Fibroblast of pulmonary artery (primary cell): ENCODE measurements at places on chromosomes 7 and 10.

DNA sequence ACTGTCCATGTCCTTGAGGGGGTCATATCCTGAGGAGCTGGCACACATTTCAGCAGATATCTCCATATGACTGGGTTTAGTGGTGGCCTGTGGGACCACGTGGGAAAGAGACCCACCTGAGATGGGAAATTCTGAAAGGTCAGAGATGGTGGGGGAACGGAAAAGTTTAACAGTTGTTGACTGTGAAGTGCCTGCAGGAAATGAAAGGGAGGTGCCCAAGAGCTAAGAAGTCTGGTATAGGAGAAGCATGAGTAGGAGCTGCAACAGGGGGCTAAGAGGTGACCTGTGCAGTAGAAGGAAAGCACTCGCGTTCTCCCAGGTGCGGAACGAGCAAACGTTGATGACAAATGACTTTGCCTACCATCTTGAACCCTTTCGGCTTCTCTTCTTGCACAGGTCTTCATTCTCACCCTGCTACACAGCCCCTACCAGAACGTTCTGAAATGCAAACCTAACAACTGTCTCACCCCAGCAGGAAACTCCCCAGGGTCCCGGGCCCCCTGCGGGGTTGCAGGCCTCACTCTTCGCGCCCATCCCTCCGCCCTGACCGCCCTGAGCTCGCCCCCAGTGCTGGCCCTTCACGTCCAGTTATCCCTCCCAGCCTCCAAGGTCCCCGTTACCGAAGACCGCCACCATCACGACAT lies 9.8 kb upstream of the FXYD4 start:
- no peak for DNase-seq

- DNase-seq, result no peak
Measured at GRCh38 chr10:11949152-11949551, 93.5 kb downstream of the UPF2 start.

- DNase-seq, result no peak
Measured at GRCh38 chr7:79060498-79060897, 393.0 kb downstream of the MAGI2 start.

GRCh38 chr10:35347121-35347562 lies 10.8 kb downstream of the CCNY start:
- DNase-seq, result no peak

DNA sequence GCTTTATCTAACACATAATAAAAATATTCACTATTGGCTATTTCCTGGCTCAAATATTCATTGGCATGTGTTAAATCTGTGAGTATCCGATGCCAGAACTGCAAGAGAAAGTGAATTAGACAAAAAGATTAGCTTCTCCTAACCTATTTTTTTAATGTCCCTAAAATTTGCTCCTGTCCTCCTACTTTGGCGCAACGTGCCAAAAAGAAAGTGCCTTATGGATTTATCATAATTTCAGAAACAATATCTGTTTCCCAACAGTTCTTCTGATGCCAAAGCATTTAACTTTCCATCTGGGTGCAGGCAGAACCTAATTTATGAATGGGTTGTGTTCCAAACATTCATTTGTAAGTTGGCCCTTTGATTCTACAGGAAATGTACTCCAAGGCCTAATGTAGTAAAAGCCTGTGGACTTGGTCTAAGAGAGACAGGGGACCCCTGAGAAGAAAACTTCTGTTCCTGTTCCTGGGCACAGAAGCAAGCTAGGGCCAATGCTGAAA lies 15.4 kb downstream of the PIP4K2A start:
- DNase-seq, result peak; percentile 11

DNA sequence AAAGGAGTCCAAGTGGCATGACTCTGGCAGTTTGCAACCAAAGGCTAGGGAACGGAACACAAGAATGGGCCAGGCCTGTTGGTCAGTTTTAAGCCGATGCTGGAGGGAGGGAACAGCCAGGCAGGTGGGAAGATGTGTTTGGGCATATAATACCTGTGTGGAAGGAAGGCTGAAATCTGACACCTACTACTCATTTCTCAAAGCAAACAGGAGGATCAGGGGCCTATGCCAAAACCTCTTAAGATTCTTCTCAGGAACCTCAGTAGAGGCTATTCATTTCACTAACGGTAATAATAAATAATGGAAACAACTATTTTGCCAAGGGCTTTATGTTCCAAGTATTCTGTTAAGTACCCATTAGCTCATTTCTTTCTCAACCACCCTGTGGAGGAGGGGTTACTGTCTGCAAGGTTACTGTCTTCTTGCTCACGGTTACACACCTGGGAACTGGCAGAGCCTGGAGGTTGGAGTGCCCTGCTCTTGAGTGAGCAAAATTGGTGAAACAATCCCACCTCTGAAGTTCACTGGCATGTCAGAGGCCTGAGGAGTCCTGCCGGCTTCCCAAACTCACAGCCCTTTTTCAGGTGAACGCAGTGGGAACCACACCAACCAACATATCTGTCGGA lies 35.5 kb downstream of the GOT1 start:
- no peak for DNase-seq

- DNase-seq, result no peak
Measured at GRCh38 chr10:69248117-69248730, 28.1 kb downstream of the HKDC1 start.

- DNase-seq, result peak; percentile 92
Measured at GRCh38 chr7:128796327-128796726, 4.6 kb downstream of the CCDC136 start.

GRCh38 chr7:41924796-41925195 lies 221.9 kb upstream of the INHBA start:
- no peak for DNase-seq

DNA sequence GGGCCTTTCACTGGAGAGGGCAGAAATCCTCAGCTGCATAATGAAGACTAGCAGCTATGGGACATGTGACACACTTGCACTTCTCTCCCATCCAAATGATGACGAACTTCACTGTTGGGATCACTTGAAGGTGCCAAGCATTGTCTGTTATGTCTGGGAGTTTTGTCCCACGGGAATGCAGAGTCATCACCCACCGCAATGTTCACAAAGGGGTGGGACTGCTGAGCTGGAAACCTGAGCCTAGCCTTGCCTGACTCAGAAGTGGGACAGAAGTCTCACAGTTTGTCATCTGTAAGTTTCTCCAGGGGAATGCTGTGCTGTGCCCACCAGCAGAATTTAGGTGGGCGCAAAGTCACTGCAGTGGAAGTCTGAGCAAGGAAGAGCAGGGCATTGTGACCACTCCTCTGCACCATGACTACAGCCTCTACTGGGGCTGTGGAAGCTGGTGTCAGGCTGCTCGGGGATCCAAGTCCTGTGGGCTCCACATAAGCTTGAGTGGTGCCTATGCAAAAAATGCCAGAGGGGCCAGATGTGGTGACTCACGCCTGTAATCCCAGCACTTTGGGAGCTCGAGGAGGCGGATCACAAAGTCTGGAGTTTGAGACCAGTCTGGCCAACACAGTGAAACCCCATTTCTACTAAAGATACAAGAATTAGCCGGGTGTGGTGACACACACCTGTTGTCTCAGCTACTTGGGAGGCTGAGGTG lies 472.0 kb upstream of the CNTNAP2 start:
- no peak for DNase-seq

- no peak for DNase-seq
Measured at GRCh38 chr10:118246332-118247295, 95.5 kb downstream of the FAM204A start.

DNA sequence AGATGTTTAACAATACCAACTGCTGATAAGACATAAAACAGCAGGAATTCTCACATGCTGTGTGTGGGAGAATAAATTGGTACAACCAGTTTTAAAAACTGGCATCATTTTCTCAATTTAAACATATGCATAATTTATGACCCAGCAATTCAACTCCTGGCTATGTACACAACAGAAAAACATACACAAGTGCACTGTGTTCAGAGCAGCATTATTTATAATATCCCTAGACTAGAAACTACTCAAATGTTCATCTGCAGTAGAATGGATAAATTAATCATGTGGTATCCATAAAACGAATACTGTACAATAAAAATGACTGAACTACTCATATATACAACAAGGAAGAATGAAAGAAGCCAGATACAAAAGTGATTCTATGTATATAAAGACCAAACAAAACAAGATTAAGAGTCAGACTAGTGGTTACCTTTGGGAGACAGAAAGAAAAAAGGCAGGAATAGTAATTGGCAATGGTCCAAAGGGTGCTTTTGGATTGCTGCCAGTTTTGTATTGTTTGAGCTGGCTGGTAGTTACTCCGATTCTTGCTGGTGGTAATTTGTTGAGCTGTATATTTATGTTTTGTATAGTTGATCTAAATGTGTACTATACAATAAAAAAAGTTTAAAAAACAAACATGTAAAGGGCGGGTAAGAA lies 306.0 kb downstream of the TFEC start:
- DNase-seq, result peak; percentile 15

- DNase-seq, result no peak
Measured at GRCh38 chr10:125624800-125625199, 58.2 kb downstream of the TEX36 start.

DNA sequence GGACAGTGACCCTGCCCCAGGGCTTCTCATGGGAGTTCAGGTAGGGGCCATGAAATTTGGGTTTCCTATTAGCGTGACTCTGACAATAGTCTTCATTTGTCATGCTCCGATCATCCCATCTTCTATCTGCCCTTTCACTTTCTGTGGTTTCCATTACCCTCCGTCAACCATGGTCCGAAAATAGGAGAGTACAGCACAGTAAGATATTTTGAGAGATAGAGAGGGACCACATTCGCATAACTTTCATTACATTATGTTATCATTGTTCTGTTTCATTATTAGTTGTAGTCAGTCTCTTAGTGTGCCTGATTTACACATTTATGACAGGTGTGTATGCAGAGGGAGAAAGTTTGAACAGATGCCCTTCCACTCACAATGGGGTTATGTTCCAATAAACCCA lies 649.2 kb downstream of the SDK1 start:
- no peak for DNase-seq

- no peak for DNase-seq
Measured at GRCh38 chr7:95303013-95303905, 21.1 kb downstream of the PON1 start.

GRCh38 chr10:101816913-101817336 lies 1.3 kb downstream of the OGA start:
- no peak for DNase-seq

GRCh38 chr10:80545258-80545881 lies 7.7 kb downstream of the SH2D4B start:
- no peak for DNase-seq

DNA sequence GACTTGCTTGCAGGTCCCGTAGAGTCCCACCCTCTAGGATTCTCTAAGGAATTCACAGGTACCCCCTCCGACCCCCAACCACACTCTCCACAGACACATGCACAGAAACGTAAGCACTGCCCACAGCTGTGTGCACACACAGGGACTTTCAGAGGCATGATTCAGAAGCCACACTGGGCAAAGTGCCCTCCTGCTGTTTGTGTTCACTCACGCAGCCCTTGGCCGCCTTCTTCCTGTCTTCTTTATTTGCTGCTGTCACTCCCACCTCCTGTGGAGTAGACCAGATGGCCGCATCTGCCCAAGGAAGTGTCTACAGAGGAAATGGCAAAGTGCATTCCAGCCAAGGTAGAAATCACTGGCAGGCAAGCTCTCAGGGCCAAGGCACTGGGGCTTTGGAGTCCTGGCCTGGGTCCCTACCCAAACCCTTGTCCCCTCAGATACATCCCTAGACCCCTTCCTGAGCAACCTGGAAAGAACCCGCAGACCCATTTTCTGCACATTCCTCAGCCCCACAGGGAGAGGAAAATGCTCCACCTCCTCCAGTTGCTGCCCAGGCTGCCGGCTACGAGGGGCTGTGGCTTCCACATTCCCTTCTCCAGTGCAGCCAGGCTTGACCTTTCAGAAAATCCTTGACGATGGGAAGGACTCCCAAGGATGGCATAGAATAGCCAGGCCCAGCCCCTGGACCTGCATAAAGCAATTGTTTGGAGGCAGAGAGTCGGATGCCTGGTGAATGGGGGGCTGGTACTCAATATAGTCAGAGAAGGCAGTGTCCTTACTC lies 21.6 kb upstream of the GIMAP8 start:
- peak; percentile 76 for DNase-seq

GRCh38 chr10:126806991-126807702 lies 98.1 kb upstream of the DOCK1 start:
- no peak for DNase-seq

GRCh38 chr10:9992661-9993060 lies 1025.0 kb upstream of the CELF2 start:
- peak; percentile 3 for DNase-seq

DNA sequence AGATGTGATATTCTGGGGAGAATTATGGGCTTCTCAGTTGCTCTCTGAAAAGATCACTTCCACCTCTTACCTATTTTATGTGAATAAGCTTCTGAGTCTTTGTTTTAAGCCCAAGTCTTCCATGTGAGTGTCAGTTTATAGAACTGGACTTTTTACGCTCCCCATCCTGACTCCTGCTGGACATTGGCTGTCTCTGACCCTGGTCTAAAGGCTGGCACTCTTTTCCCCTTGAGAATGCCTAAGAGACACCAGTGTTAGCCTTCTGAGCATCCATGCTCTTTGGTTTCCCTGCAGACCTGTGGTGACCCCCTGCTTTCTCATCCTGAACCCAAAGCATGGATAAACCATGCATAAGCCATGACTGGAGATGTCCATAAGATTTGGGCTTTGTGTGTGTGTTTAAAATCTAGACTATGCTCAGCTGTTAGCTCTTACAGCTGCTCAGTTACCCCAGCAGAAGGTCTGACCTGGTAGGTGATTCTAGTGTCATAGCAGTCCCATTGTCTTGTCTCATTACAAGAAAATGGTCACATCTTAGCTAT lies 148.6 kb upstream of the IMMP2L start:
- DNase-seq, result no peak
